ENCODE measurements at places on chromosomes 1 and 21. TPM values are rescaled to one million over a fixed set of nuclear protein-coding genes. Genes with fewer than 3 reads are reported as not detected.
A peak's percentile ranks its signal among the peaks of the same experiment; 100 is the strongest.

AVPR1B gene
- not detected for total RNA-seq

OR10J1 gene
- not detected for total RNA-seq

ANGPTL3 gene
- not detected for total RNA-seq

INAVA gene
- 9.0 TPM for total RNA-seq

SCAMP3 gene
- total RNA-seq, result 70.9 TPM

S1PR1 gene
- total RNA-seq, result 134 TPM

ADGRL2 gene
- total RNA-seq, result 104 TPM

DNA sequence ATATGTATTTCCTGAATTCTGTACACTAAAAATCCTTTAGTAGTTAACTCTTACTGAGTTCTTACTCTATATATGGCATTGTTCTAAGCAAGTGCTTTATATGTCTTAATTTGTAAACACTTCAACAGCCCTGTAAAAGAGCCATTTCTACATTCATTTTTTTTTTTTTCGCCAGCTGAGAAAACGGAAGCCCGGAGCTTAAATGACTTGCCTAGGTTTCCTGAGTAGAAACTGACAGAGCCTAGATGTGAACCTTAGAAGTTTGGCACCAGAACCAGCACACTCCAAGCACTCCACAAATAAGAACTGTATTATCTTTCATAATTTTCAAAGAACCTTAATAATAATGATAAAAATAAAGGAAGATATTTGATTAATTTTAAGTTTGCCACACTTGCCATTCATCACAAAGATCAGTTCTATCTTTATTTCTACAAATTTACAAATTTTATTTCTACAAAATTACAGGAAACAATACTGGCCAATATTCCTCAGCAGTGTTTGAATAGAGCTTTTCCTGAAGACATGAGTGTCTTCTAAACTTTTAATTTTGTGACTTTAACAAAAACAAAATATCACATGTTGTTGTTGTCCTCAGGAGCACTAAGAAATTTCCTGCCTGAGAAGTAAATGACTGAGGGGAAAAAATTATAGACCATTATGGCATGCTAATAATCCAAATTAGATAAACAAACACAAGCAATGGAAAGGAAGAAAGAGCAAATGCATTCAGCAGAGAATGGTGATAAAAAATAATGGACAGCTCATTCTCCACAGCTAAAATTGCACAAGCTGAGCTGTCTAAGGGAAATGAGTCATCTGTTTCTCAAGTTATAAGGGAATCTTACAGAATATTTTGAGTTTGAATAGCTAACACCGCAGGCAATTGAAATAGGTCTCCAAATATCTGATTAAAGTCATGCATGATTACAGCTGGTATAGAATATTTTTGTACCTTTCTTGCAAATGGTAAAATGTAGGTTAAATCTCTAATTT, 71.2 kb downstream of the DPYD start:
- no peak for DNase-seq

DNA sequence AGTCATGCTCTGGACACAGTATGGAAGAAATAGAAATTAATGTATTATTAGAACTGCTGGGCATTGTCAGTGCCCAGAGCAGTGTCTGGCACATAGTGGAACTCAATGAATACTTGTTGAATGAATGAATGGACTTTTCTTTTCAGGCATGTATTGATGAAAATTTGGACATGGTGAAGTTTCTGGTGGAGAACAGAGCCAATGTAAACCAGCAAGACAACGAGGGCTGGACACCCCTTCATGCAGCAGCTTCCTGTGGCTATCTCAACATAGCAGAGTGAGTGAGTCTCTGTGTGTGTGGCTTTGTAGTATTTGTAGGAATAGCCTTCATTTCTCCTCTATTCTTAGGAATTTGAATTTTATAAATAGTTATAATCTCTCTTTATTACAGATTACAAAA, 68.1 kb downstream of the PPP1R12B start:
- no peak for DNase-seq

- DNase-seq, result no peak
Observed at GRCh38 chr1:208291923-208292711, 47.9 kb upstream of the PLXNA2 start.

- DNase-seq, result peak; percentile 70
Observed at GRCh38 chr1:201329801-201330200, 46.5 kb downstream of the PKP1 start.

DNA sequence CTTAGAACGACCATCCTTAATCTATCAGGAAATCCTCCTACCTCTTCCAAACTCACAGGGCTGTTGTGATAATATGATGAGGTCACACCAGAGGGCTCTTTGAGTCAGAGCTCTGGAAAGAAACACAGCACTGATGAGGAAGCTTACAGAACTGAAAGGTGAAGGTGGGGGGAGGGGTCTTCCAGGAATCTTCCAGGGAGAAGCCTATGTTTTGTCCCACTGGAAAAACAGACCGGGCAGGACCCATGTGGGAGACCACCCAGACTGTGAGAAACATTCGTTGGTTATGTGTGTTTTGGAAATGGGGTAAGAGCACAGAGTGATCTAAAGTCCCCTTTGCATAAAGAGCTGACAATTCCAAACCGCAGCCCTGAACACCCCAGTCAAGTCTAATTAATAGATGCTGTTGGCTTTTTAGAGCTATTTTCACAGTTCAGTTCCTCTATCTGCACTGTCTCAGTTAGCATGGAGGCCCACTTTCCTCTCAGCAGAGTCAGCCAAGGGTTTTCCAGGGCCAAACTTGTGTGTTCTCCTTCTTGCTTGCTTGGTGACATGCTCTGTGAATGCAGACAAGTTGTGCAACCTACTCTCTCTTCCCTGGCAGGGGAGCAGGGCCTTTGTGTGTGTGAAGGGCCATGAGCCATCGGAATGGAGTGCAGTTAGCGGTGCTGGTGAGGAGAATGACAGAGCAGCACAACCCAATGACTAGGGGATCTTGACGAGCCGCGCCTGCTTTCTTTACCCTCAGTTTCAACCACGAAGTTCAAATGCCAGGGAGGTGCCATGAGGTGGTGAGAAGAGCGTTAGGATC, 12.3 kb downstream of the PHLDA3 start:
- DNase-seq, result peak; percentile 76

DNA sequence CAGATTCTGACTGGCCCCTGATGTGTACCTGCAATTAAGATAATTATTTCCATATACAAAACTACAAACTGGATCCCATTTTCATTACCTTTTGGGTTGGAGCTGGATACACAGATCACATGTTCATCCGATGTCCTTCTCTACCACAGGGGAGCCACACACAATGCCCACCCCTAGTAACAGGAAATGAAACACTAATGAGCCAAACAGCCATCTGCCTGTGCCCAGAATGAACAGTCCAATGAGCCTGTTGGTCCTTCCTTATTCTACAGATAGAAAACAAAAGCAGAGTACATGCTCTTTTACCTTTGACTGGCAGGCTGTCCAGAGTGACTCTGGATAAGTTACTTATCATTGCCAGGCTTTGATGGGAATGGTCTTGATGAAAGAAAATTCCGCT, 68.6 kb downstream of the SIPA1L2 start:
- DNase-seq, result no peak

- no peak for DNase-seq
Observed at GRCh38 chr1:213921311-213921710, 66.5 kb upstream of the PROX1 start.

DNA sequence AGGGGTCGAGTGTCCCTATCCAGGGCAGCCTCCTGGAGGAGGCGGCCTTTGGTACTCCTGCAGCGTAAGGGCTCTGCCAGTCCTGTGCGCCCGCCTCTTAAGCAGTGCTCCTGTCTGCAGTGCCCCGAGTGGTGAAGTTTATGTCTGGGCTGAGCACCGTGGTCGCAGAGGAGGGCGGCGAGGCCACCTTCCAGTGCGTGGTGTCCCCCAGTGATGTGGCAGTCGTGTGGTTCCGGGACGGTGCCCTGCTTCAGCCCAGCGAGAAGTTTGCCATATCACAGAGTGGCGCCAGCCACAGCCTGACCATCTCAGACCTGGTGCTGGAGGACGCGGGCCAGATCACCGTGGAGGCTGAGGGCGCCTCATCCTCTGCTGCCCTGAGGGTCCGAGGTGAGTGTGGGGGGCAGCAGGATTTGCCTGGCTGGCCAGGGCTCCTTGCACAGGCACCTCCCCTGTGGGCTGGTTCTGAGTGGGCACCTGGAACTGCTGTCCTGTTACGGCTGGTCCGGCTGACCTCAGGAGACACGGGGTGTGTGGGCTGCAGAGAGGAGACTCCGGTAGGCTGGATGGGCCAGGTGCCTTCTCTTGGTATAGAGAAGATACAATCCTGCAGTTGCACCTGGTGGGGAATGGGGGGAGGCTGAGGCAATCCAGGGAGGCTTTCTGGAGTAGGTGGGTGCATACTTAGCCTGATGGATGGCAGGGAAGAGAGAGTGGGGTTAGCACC, 66.8 kb downstream of the OBSCN start:
- DNase-seq, result peak; percentile 47
